NB4 (cell line): ENCODE measurements at places on chromosomes 12 and 14.
A peak's percentile ranks its signal among the peaks of the same experiment; 100 is the strongest.

DNA sequence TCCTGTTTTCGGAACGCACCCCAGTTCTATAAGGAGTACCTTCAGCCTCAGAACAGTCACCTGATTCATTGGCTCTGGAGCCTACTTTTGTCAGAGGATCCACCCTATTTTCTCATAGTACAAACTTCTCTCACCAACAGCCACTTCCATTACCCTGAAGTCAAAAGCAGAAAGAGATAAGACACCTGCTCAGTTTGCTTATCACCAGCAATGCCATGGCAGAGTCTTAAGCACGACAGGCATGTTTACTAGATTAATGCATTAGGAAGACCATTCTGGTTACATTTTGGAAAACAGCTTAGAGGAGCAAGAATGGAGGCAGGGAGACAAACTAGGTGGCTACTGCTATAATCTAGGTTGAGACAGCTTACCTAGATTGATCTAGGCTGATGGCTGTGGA, 67.7 kb downstream of the GXYLT1 start:
- no peak for DNase-seq

GRCh38 chr12:99600388-99600787, 47.2 kb upstream of the GARIN6 start:
- DNase-seq: no peak

DNA sequence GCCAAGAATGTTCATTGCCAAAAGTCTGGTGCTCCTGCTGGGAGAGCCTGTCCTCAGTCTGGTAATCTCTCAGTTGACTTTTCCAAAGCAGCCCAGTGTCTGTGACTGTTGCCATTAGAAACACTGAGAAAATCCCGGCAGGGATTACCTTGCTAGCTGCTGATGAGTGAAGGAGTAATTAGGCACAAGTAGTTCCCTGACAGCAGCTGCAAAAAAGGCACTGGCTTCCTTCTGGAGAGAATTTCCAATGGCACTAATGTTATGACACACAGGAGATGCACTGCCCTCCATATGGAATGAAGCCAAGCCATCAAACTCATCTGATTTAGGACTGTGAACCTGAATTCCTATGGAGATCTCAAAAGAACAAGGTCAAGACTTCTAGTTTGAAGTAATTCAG, 1321.2 kb upstream of the SEL1L start:
- no peak for DNase-seq

DNA sequence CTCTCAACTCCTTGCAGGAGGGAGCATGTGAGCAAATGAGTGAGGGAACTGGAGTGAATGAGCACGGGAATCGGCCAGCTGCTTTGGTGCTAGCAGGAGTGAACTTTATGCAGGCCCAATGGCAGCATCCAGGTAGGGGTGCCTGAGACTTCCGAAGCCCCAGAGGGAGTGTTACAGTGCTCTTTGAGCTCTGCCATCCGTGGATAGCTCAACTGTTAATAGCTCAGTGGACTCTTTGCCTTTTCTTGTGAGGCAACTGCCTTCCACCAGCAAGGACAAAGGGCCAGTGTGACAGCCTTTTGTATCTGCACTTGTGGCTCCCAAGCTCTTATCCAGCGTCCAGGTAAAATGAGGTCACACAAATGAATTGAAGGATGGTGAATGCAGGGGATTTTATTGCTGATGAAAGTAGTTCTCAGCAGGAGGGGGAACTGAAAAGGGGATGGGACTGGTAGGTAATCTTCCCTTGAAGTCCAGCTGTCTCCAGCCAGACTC, 12.9 kb downstream of the CREBL2 start:
- DNase-seq: no peak

DNA sequence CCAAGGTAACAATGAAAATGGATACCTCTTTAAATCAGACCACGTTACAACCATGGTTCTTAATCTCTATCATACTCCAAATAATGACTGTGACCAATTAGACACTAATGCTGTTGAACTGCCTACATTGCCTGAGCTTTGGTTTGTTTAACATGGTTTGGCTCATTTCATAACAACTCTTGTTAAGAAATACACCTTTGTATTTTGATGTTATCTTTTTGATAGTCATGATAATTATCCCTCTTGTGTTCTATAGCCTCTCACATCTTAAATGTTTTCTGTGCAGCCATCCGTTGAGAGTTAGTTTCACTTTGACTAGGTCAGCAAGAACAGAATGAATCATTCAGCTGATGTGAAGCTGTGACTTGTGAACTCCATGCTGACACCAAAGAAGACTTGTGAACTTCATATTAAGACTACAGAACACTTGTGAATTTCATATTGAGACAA, 75.5 kb upstream of the RERGL start:
- DNase-seq: peak; percentile 7

DNA sequence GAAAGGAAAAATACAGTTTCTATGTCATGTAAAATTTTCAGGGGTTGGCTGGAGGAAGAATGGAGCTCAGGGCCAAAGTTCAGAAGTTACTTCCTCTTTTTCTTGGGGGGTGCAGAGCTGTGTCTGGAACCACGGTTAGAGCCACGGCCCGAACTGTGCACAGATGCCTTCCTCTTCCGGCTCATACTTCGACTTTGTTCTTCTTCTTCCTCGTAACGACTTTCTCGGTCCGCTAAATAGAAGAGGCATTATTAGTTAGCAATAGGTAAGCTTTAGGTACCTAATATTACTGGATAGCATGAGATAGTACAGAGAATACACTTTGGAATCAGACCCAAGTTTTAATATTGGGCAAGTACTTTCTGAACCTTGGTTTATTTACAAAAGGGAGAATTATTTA, 31.2 kb downstream of the SUPT16H start:
- DNase-seq: peak; percentile 77

DNA sequence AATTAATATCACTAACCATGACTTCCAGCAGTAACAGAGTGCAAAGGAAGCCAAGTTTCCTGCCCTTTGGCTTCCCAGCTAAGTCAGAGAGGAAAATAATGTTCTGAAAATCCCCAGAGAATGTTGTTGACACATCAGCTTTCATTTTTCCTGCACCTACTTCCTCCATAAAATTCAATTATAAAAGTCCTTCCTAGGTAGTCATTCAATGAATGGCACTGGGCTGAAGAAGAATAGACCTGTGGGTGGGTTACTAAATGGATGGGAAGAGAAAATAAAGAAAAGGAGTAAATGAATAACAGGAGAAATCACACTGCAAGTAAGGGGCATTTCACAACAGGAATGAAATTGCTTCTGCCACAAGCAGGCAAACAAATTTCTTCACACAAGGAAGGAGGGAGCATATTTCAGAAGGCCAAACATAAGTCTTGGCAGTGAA, 73.2 kb upstream of the MDM1 start:
- peak; percentile 40 for DNase-seq

- no peak for DNase-seq
Measured at GRCh38 chr14:31792726-31793125, 231.5 kb downstream of the NUBPL start.

GRCh38 chr12:132873724-132874123, 13.7 kb downstream of the CHFR start:
- DNase-seq: no peak

DNA sequence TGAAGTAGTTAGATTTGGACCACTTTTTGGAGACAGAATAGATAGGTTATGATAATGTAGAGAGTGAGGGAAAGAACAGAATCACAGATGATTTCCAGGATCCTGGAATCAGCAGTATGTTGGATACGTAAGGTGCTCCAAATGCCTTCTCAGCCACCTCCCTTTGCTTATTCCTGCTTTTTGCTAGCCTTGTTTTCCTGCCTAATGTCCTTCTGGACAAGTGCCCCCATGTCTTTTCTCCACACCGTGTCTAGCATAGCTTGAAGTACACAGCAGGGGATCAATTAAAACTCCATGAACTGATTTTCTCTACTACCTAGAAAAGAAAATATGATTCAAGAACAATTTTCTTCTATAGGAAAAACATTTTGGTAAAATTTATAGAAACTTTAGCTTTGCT, 144.0 kb downstream of the SYT1 start:
- no peak for DNase-seq

- DNase-seq: no peak
Measured at GRCh38 chr12:59393506-59393905, 202.3 kb upstream of the SLC16A7 start.

GRCh38 chr12:62642486-62642885, 175.9 kb downstream of the MON2 start:
- DNase-seq: peak; percentile 15

DNA sequence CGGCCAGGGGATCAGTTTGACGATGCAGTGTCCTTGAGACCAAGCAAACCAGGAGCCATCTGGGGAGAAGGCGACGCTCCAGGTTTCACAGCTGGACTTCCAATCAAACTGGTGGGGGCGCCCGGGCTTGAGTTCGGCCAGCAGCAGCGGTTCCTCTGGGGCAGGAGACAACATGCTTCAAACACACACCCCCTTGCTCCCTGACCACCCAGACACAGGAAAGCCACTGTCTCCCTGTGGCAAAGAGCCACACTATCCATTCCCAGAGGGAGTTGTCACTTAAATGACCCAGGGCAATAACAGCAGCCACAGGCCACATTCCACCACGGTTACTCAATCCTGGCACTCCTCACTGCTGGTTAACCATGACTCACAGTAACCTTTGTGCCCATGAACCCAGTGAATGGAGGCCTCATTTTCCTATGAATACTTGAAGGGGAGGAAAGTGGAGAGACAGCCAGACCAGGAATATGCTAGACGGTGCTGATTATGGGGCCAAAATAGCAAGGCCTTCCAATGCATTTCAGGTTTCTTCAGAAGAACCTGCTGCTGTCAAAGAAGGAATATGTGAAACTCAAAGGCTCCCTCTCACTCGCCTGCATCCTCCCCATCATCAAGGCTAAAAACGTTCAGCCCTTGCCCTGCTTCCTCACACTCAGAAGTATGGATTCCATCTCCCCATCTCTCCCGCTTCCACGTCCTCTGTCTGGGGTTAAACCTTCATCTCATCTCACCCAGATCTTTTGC, 8.5 kb downstream of the WSB2 start:
- peak; percentile 70 for DNase-seq

DNA sequence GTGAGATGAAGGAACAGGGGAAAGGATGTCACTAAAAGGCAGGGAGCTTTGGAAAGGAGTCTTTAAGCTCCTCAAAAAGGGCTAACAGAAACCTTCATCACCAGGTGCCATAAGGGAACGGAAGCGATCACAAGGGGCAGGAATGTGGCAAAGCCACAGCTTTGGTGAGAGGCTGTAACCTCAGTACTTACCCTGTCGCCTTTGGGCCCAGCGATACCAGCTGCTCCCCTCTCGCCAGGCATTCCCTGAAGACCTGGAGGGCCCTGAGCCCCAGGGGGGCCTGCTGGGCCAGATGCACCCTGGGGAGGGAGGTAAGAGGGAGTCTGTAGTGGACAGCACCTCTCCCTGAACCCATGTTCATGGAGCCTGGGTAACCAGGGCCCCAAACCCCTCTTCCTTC, 18.9 kb downstream of the TMEM106C start:
- DNase-seq: no peak

DNA sequence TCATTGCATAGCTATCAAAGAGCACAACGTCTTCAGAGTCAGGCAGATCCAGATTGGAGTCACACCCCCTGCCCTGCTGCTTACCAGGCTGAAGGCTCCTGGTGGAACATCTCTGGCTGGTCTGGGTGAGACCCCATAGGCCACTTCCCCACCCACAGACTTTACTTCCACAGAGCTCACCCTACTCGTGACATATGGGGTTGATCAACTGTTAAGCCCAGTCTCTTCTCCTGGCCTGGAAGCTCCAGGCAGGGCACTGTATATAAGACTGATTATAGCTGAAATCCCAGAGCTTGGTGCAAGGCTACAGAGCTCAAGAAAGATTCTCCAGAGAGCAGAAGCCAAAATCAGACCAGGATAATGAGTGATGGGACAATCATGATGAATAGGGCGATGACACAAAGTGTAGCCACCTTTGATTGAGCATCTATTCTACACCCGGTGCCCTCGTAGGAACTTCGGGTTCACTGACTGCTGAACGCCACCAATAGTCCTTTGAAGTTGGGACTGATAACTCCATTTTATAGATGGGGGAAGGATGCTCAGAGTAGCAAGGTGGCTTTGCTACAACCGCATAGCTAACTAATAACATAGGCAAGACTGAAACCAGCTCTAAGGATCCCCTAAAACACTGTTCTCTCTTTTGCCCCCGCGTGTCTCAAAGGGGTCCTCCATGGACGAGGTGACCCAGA, 287.8 kb downstream of the BCL11B start:
- no peak for DNase-seq

DNA sequence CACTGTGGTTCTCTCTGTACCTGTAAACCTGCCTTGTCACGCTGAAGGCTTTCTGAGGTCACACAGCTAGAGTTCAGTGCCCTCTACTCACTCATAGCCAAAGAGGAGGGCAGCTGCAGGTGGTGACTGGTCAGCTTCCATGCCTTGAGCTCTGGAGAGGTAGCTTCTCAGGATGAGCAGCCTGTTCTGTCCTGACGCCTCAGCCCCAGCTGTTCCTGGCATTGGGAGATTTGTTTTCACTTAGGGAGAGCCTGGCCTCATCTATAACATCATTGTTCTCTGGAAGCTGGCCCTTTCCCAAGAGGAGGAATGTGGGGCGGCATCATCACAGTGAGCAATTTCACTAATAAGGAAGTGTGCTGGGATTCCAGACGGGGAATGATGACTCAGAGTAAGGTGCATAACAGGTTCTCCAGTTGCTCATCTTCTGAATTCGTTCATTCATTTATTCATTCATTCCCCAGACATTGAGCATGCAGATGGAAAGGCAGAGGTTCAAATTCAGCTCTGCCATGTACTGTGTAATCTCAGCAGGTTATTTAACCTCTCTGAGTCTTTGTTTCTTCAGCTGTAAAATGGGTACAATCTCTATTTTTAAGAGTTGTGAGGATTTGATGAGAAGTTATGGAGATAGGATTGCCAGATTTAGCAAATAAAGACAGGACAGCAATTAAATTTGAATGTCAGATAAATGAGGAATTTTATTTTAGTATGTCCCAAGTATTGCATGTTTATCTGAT, 255.8 kb upstream of the CRY1 start:
- DNase-seq: no peak

DNA sequence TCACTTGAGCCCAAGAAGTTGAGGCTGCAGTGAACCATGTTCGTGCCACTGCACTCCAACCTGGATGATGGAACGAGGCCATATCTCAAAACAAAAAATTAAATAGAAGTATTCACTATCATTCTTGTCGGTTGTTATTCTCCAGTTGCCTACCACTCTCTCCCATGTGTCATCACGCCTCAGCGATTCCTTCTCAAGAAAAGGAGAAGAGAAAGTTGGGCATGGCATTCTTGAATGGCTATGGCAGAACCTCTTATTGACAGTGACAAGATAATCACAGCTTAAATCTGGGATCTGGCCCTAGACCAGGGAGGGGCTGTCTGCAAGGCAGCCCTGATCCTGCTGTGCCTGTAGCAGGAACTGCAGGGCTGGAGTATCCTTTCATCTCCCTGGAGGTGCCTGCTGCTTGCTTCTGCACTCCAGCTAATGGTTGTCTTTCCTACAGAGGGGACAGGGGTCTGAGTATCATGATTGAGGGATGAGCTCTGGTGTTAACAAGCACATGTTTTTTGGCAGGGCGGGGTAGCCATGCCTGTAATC, 12.8 kb upstream of the MLEC start:
- no peak for DNase-seq

- DNase-seq: no peak
Measured at GRCh38 chr12:22329621-22330020, 4.9 kb downstream of the ST8SIA1 start.
